Fibroblast of skin of left quadriceps (primary cell): ENCODE measurements at places on chromosomes 2 and 18.

GRCh38 chr18:49655266-49656072 is 93.6 kb downstream of the LIPG start:
- no peak for DNase-seq

GRCh38 chr18:36692921-36693332 is 135.9 kb downstream of the TPGS2 start:
- peak; percentile 30 for DNase-seq

DNA sequence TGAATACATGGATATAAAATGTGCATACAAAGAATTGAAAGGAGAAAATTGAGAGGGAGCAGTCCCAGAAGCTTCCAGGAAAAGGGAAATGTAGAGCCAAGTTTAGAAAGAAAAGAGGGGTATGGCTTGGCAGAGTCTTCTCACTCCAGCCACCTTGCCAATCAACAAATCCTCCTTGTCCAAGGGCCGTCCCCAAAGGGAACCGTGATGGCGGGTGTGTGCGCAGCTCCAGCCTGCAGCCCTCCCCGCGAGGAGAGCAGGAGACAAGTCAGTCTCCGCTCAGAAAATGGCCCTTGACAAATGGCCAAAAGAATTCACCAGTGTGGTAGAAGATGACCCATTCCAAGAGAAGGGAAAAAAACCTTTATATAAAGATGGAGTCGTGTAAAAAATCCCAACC is 448.3 kb upstream of the POU3F3 start:
- no peak for DNase-seq

- DNase-seq, result peak; percentile 55
Measured at GRCh38 chr2:29130295-29130694, 15.1 kb downstream of the CLIP4 start.

- peak; percentile 67 for DNase-seq
Measured at GRCh38 chr2:202035089-202035940, 1.7 kb downstream of the FZD7 start.

DNA sequence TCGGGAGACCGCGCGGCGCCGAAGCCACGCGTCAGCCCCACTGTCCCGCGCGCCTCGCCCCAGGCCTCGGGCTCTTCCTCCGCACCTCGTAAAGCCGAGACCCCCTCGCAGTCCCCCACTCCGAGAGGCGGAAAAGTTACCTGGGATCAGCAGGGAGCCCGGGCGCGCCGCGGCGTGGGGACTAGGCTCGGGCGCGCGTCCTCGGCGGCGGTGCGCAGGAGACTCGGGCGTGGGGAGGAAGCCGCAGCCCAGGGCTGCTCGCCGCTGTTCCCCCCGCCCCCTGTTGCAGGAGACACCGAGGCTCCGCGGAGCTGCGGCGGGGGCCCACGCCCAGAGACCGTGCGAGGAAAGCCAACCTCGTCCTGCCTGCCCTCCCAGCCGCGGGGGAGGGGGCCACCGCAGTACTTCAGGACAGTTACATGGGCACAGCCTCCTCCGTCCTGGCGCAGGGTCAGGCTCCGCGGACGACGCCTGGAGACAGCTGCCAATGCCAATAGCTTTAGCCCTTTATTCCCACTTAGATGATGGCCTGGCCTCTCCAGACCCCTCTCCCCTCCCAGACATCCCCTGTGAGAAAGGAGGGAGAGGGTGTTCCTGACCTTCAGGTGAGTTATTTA is at the start of gene EPB41L3:
Gene EPB41L3 (minus strand): TSS at position 225 of the 617 bp plus-strand sequence. CDS start 54,814 bp downstream, outside the sequence.
- DNase-seq, result no peak

- no peak for DNase-seq
Measured at GRCh38 chr2:2842466-2842865, 511.4 kb upstream of the MYT1L start.

- DNase-seq, result no peak
Measured at GRCh38 chr2:53600815-53601214, 166.8 kb upstream of the CHAC2 start.

GRCh38 chr2:216989340-216990129 is 129.7 kb upstream of the TNP1 start:
- DNase-seq, result peak; percentile 10

- no peak for DNase-seq
Measured at GRCh38 chr18:5066380-5066977, 130.6 kb downstream of the AKAIN1 start.

DNA sequence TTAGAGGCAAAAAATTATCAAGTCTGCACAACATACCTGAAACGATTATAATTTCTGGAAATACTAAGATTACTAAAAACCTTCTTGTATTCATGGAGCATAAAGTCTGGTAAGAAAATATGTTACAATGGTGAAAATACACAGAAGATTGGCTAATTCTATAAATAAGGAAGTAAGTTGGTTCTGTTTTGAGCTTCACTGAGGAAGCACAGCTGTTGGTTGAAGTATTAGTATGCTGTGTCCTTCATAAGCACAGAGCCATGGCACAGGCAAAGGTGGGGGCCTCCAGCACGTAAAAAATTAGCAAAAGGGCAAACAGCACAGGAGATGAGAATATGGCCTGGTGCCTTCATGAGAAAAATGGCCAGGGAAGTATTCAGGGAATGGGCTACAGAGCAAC is 40.4 kb upstream of the ANKRD62 start:
- no peak for DNase-seq

GRCh38 chr2:40476436-40476835 is 24.5 kb upstream of the SLC8A1 start:
- no peak for DNase-seq

DNA sequence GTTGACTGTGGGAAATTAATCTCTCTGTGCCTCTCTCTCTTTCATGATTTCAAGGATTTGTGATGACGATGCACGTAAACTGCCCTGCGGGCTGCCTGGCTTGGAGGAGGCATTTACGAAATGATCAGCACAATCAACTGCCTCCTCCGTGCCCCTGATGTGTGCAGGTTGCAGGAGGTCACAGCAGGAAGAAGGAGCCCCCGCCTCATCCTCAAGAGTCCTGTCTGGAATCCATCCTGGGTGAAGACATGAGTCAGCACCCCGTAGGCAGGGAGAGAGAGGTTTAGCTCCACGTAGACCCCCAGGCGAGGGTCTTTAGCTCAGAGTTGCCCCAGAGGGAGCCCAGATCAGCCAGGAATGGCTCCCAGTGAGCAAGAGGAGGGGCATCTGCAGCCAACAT is 17.1 kb upstream of the TEX51 start:
- no peak for DNase-seq

GRCh38 chr2:217552081-217552480 is 450.7 kb downstream of the TNS1 start:
- no peak for DNase-seq

- no peak for DNase-seq
Measured at GRCh38 chr2:230657906-230658305, 54.7 kb upstream of the CAB39 start.

GRCh38 chr2:61700464-61700863 is 153.4 kb downstream of the FAM161A start:
- DNase-seq, result no peak

DNA sequence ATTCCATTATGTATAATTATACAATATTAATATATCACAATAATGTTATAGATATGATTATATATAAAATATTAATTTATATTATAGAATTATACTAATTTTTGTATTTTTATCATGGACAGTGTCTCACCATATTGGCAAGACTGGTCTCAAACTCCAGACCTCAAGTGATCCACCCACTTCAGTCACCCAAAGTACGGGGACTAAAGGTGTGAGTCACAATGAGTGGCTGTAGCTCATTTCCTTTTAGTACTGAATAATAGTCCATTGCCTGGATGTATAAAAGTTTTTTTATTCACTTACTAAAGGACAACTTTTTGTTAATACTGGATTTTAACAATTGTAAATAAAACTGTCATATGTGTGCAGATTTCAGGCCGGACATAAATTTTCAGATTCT is 417.6 kb upstream of the LINC00305 start:
- DNase-seq, result no peak

GRCh38 chr2:120937686-120938044 is 202.0 kb downstream of the GLI2 start:
- DNase-seq, result no peak

GRCh38 chr18:75679331-75679730 is 251.8 kb upstream of the SMIM21 start:
- DNase-seq, result no peak

DNA sequence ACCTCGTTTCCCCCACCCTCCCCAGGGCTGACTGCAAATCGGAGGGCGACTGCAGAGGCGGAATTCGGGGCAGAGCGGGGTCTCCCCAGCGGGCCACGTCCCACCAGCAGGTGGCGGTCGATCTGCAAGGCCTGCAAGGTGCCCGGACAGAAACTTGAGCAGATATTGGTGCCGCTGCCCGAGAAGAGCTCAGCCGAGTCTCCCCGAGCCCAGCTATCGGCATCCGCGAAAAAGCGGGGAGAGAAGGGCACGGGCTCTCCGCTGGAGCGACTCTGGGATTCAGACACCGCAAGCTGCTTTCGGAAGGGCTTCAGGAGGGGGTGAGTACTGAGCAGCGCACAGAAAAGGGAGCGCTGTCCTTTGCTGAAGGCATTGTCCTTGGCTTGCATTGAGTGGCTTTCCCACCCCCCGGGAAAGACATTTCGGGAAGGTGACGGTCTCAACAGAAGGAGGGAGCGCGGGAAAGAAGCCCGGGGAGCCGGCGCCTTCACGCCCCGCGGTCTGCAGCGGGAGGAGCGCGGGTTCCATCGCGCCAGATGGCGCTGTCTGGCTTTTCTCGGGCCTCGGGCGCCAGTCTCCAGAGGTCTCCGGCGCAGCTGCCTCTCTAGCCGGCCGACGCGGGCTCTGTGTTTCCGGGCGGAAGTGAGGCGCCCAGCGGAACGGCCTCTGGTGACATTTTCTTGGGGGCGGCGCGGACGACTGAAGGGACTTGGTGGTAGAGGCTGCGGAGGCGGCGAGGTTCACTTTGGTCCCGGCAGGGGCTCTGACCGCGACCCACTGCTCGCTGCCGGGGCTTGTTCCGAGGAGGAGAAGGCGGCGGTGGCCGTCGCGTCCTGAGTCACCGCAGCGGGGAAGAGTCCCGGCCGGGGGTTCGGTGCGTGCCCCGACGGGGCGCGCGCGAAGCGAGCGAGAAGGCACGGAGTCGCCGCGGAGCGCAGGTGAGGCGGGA is 69.5 kb downstream of the HAUS1 start:
- DNase-seq, result peak; percentile 81

DNA sequence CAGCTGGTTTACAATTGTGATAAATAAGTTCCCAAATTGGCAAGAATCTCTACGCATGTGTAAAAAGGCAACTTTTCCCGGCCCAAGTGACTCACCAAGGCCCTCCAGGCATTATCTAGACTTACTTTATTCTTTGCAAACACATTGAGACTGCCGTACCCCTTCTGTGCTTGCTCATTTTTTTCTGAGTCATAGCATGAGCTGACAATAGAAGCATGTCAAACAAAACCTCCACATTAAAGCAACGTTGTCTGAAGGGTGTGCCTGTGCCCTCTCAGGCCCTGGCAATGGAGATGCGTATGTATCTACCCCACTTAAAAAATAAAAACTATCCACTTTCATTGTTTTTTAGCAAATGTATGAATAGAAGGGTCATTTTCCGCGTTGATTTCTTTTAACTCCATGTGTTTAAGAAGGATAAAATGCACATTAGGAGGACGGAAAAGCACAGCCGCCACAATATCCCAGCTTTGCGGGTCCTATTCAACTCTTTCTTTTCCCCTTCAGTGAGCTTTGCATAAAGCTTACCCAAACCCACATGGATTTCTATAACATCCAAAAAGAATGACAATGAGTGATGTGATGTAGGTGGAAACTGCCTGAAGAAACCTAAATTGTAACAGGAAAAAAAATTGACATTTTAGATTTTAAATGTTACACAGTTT is 298.2 kb downstream of the CDCA7 start:
- peak; percentile 87 for DNase-seq

- DNase-seq, result no peak
Measured at GRCh38 chr18:7059276-7059675, 58.3 kb downstream of the LAMA1 start.

GRCh38 chr18:27004056-27004829 is 138.7 kb upstream of the AQP4 start:
- no peak for DNase-seq

GRCh38 chr2:114400890-114401289 is 41.6 kb upstream of the DPP10 start:
- DNase-seq, result no peak

- no peak for DNase-seq
Measured at GRCh38 chr2:181900007-181900651, 8.6 kb downstream of the ITPRID2 start.

GRCh38 chr2:71646028-71646427 is 192.7 kb downstream of the DYSF start:
- DNase-seq, result no peak

DNA sequence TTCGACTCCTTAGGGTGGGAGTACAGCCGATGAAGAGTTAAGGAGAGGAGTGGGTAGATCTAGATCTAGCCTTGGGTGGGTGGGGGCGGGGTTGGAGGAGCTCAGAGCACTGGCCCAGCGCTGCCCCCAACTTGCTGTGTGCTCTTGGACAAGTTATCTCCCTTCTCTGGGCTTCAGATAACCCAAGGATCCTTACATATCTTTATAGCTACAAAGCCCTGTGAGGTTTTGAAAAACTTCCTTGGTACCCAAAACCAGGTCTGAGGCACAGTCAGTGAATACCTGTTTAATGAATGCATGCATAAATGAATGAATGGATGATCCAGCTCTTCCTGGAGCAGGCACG is 1.3 kb upstream of the ODC1 start:
- DNase-seq, result no peak

DNA sequence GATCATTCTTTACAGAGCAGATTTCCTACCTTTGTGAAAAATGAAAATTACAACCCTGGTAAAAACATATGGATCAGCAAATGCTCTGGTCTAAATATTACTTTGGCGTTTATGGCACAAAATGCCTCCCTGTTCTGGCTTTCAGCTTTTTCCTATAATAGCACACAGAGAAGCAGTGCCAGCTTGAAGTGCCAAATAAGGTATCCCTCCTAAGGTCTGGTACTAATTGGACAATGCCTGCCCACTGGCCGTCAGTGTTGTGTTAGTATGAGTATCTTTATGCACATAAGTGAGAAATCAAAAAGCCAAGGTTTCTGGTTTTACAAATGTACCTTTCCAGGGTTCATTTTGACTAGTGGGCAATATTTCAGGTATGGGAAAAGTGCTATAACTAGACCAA is 1293.7 kb upstream of the FAM98A start:
- no peak for DNase-seq

DNA sequence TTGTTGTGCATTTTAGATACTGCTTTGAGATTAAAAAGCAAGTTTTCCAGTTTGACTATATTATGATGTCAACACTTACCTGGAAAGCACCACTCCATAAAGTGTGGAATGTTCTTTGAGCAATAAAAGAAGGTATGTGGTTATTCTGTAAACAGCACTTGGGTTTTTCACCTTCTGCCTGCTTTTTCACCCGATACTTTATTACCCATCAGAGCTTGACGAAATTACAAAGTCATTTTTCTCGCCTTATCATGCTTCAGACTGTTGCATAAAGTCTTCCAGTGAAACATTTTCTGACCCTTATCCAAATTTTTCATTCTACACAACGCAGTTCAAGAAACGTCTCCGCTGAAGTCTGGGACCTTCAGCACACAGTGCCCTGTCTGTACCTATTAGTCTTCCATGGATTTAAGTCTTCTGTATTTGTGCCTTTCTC is 25.2 kb downstream of the CAB39 start:
- DNase-seq, result no peak

DNA sequence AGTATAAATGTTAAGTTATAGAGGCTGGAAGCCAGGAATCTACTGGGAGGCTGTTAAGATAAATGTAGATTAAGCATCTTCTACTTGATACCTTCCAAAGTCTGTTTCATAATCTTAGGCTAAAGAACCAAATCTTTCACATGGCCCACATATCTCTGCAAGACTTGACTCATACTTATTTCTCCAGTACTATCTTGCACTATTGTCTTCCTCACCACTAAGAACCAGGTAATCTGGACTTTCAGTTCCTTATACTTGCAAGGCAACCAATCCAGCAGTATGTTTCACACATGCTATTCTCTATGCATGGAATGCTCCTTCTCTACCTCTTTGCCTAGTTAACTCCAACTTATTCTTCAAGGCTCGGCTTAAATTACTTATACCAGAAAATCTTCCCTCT is 62.2 kb downstream of the RBMS1 start:
- no peak for DNase-seq
